ENCODE measurements at places on chromosomes 16 and 17.

GRCh38 chr16:73503093-73503492 is 455.2 kb upstream of the ZFHX3 start:
- DNase-seq: no peak

DNA sequence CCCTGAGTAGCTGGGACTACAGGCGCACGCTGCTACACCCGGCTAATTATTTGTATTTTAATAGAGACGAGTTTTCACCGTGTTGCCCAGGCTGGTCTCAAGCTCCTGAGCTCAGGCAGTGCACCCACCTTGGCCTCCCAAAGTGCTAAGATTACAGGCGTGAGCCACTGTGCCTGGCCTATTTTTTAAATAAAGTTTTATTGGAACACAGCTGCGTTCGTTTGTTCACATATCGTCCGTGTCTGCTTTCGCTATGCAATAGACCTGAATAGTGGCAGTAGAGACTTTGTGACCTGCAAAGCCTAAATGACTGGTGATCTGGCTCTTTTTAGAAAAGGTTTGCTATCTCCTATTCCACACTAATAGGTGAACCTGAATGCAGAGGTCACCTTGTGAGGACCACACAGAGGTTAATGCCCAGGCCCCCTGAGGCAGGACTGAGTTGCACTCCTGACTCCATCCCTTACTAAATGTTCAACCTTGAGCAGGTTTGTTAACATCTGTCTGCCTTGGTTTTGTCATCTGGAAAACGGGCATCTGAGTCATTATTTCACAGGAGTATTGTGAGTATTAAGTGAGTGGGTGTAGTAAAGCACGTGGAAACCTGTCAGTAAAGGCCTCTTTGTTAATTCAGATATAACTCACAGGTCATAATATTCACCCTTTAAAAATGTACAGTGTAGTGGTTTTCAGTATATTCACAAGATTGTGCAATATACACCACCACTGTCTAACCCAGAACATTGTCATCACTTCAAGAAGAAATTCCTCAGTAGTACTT is 157.5 kb upstream of the CACNG5 start:
- DNase-seq: no peak

DNA sequence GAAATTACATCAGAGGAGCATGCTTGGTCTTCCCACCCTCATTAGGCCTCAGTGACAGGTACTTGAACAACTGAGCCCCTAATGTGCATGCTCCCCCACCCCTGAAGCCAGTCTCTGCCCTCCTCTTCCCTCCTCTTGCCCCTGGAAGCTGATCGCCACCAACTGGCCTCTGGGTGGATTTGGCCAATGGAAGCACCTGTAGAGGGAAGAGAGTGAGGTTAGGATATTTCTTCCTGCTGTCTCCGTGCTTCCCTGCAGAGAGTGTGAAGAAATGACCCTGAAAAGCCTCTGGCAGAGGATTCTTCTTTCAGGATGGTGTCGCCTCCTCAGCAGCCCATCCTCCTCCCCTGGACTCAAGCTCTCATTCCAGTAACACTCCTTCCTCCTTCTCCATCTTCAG is 5.9 kb upstream of the CBLN1 start:
- no peak for DNase-seq

DNA sequence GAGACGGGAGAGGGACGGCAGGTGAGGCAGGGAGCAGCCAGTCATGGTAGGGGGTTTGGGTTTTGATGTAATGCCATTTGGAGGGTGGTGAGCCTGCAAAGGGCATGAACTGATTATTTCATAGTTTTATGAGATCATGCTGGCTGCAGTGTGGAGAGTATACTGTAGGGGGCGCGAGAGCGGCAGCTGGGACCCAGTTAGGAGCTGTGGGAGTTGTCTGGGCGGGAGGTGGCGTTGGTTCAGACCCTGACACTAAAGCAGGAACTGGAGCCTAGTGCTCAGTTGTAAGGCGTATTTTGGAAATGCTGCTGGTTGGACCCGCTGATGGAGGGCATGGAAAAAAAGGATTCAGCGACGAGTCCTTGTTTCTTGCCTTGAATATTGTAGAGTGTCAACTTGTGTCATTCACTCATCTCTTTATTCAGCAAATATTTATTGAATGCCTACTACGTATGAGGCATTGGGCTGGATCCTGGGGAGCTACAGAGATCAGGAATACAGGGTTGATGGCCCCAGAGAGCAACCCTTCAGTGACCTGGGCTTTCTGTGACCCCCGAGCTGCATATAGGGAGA is 23.7 kb upstream of the KDM8 start:
- peak; percentile 77 for DNase-seq

GRCh38 chr17:14302091-14302430 is 1.2 kb downstream of the HS3ST3B1 start:
- no peak for DNase-seq

GRCh38 chr17:57349541-57350247 is 93.4 kb downstream of the MSI2 start:
- DNase-seq: peak; percentile 40

DNA sequence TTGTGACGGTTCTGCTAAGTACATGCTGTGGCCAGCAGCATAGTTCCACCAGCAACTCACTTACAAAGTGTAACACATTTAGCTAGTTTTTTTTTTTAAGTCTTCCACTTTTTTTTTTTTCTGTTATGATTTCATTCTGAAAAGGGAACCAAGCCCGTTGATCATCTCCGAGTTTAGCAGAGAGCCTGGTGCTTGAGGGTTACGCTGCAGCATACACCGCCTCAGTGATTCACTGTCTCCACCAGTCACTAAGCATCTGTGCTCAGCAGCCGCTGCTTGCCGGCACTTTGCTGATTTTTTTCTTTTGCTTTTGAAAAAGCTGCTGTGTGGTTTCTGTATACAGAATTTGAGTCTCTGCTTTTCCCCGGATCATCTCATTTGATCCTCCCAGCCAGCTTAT is 194.5 kb upstream of the CDH13 start:
- no peak for DNase-seq

GRCh38 chr16:47278306-47278970 is 134.7 kb upstream of the NETO2 start:
- DNase-seq: peak; percentile 5

GRCh38 chr16:57268804-57269800 is 15.4 kb downstream of the PLLP start:
- peak; percentile 73 for DNase-seq

- DNase-seq: no peak
Measured at GRCh38 chr17:30433514-30433913, 43.7 kb upstream of the GOSR1 start.

- no peak for DNase-seq
Measured at GRCh38 chr16:58937661-58938060, 203.5 kb upstream of the GOT2 start.

GRCh38 chr17:42380935-42381334 is 7.3 kb downstream of the STAT3 start:
- DNase-seq: no peak

- DNase-seq: no peak
Measured at GRCh38 chr17:40176754-40177110, 538 bp upstream of the RAPGEFL1 start.

DNA sequence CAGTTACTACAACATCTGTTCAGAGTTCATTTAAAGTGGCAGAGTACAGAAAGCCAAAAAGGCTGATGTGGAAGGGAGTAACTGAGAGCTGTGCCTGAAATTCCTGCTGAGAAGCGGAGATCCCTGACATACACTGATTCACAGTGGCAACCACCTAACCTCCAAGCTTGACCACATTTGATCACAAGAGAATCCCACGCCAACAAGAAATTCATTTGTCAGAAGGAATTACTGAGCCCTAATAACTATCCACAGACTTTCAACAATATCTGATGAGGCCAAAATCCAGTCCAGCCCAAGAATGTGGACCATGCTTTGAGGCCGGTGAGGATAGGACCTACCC is 168.5 kb upstream of the RPH3AL start:
- DNase-seq: no peak

- no peak for DNase-seq
Measured at GRCh38 chr17:51472670-51473205, 212.4 kb downstream of the UTP18 start.

DNA sequence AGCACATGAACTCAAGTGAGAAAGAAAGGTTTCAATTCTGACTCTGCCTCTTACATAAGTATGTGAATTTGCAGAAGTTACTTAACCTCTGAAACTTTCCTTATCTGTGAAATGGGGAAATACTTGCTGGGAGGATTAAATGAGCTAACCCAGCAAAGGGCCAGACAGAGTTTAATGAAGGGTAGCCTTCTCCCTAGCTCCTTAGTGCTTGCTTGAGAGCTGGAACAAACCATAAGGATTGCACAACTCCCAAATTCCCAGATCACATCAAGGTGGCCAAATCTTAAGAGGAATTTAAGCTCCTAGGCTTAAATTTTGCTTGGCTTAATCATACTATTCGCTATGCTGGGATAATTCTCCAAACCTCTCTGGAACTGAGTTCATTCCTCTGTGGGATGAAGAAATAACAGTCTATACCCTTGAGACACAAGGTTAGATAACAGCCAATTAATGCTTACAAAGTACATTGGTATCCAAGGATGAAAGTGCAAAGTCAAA is 11.8 kb upstream of the WSB1 start:
- no peak for DNase-seq

DNA sequence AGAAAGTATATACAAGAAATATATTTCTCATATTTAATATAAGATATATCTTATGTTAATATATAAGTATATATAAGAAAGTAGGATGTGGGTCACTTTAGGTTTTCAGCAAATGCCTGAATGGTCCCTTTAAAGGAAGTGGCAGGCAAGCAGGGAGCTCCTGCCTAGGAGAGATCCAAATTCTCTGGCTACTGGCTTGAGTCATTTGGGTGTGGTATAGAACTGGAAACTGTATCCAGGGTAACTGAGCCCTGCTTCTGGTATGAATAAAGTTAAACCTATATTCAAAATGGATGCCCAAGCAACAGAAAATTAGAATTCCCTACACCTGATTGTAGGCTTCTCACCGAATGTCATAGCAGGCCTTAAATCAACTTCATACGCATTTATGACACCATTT is 144.4 kb downstream of the ZNF18 start:
- DNase-seq: no peak

DNA sequence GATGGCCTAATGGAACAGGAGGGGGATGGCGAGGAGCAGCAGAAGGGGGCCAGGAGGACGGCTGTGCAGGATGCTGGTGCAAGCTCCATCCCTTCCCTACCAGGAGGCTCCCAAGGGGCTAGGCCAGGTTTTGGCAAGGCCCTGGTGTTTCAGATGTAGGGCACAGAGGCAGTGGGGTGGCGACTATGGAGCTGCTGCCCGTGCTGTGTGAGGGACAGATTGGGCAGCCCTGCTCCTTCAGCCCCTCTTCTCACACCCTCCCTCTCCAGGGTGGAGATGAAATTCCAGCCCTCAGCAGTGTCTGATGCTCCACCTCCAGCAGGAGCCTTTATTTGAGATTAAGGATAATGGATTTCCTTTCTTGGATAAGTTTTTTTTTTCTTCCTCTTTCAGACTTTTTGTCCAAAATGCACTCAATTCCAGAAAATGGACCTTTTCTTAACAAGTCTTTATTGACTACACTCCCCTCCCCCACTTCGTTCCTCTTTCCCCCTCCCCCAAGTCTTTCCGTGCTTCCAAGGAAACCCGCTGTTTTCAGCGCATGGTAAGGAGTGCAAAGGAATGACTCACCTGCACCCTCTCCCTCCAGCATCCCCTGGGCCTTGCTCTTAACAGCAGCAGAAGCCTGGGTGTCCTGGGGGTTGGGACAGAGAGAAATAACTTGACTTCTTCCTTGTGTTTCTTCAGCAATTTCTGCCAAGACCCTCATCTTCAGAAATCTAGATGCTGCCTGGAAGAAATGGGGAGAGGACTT is 95.2 kb downstream of the CCDC182 start:
- DNase-seq: no peak

- no peak for DNase-seq
Measured at GRCh38 chr17:45575126-45575885, 84.8 kb upstream of the PLEKHM1 start.

GRCh38 chr17:21113049-21113690 is 13.6 kb upstream of the DHRS7B start:
- no peak for DNase-seq

DNA sequence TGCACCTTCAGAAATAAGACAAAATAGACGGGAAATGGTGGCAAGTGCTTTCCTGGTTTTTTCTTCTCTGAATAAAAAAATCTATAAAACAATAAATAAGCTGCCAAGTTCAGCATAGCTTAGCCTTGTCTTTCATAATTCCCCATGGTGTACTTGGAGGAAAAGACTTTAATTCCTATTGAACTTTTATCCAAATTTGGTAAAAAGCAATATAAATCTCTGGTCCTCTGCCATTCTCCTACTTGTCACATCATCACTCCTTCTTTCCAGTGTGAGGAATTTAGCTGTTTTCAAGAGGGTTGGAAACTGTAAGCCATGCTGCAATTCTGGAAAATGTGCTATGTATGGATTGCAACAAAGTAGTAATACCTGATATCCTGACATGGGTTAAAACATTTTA is 551.8 kb upstream of the KIF2B start:
- no peak for DNase-seq

GRCh38 chr16:55370762-55371482 is 46.9 kb downstream of the IRX6 start:
- peak; percentile 71 for DNase-seq

- DNase-seq: no peak
Measured at GRCh38 chr16:55294129-55294528, 29.9 kb upstream of the IRX6 start.
